ENCODE measurements at places on chromosomes 13 and 19.
A peak's percentile ranks its signal among the peaks of the same experiment; 100 is the strongest.

DNA sequence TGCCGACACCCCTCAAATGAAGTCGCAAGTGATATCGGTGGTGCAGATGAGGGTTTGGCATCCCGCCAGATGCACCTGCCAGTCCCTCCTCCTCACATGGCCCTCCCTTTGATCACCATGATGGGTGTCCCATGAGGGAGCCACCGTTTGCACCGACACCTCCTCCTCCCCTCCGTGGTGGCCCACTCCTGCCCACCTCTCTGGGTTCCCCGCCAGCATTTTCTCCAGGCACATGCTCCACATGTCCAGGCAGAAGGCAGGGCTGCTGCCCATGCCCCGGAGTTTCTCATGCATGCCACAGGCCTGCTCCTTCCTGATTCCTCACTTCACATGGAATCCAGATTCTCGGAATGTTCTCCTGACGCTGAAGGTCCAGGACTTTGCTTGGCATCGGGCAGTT lies 49.3 kb downstream of the COL4A2 start:
- DNase-seq = no peak

DNA sequence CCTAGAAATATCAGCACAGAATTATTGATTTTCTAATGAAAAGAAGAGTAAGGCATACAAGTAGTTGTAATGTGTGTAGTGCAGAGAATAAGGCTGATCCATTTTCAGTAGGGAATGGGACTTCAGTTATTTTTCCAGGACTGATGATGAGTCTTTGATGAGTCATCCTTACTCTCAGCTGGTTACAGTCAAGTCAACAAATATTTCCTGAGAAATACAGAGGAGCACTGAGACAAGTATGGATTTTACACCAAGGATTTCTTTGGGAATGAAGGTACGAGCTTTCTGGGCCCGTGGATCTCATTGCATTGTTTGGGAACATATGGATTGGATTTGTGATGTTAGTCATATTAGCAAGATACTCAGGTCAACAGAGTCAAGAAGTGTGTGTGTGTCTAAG lies 502.7 kb downstream of the FGF9 start:
- no peak for DNase-seq

DNA sequence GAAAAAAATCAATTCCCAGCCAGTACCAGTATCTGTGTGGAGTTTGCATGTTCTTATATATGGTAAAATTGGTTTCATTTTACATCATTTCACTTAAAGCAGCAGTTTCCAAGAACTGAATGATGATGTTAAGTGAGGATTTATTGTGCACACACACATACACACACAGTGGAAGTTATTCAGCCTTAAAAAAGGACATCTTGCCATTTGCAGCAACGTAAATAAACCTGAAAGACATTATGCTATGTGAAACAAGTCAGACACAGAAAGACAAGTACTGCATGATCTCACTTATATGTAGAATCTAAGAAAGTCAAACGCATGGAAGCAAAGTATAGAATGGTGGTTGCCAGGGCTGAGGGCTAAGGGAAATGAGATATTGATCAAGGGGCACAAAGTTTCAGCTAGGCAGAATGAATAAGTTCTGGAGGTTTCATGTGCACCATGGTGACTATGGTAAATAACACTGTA lies 5.3 kb downstream of the SIGLECL1 start:
- no peak for DNase-seq

GRCh38 chr19:8335343-8336071 lies 7.6 kb downstream of the KANK3 start:
- DNase-seq = no peak

GRCh38 chr19:9914315-9915207 lies 21.8 kb downstream of the OLFM2 start:
- DNase-seq = no peak

DNA sequence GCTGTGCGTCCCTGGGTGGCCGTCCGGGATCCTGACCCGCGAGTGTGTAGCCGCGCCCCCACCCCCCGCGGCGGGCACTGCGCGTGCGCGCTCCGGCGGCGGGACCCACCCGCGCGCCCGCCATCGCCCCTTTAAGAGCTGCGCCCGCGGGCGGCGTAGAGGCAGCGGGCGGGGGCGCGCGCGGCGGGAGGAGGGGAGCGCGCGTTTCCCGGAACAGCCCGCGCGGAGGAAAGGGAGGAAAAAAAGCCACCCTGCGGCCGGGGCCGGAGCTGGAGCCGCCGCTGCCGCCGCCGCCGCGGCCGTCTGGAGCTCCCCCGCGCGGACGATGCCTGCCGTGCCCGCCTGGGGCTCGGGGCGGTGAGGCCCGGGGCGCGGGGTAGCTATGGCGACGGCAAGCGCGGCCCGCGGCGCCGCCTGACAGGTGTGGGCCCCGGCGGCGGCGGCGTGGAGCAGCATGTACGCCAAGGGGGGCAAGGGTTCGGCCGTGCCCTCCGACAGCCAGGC lies at the start of gene SSBP4:
Gene SSBP4 (plus strand): TSS at position 204 of the 504 bp plus-strand sequence. CDS start 251 bp downstream, at position 455.
- no peak for DNase-seq

DNA sequence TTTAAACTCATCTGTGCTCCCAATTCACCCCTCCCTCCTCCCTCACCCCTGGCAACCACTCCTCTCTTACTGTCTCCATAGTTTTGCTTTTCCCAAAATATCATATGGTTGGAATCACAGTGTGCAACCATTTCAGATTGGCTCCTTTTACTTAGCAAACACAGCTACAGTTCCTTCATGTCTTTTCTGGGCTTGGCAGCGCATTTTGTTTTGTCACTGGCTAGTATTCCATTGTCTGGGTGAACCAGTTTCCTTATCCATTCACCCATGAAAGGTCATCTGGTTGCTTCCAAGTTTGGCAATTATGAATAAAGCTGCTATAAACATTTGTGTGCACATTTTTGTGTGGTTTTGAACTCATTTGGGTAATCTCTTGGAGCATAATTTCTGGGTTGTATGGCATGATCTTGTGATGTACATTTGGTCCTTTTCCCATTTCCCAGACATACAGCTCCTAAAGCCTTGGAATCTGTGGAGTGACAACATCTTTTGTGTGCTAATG lies 23.9 kb upstream of the GAS6 start:
- DNase-seq = no peak

GRCh38 chr13:21511849-21512248 lies 52.7 kb upstream of the ZDHHC20 start:
- DNase-seq = no peak

GRCh38 chr13:45950386-45951000 lies 98.9 kb upstream of the SIAH3 start:
- DNase-seq = no peak

GRCh38 chr19:12821761-12822160 lies 12.6 kb downstream of the RTBDN start:
- no peak for DNase-seq

- no peak for DNase-seq
These were observed 143.6 kb upstream of the SERP2 start for GRCh38 chr13:44230071-44230470.

- DNase-seq = no peak
These were observed 15.5 kb upstream of the OLFM4 start for GRCh38 chr13:53013113-53013512.

DNA sequence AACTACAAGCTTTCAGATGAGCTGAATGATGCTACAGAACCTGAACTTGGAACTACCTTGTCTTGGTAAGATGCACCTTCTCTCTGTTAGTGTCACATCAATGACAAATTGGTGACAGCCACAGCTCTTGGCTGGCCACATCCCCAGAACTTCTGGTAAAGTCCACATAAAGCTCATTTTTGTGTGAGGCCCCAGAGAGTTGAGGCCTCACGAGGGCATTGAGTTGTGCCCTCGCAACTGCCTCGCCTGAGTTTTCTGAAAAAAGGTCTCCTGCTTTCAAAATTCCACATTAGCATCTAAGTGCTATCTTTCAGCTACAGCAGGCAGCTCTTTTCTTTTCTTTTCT lies 42.6 kb downstream of the MRPL57 start:
- DNase-seq = no peak

DNA sequence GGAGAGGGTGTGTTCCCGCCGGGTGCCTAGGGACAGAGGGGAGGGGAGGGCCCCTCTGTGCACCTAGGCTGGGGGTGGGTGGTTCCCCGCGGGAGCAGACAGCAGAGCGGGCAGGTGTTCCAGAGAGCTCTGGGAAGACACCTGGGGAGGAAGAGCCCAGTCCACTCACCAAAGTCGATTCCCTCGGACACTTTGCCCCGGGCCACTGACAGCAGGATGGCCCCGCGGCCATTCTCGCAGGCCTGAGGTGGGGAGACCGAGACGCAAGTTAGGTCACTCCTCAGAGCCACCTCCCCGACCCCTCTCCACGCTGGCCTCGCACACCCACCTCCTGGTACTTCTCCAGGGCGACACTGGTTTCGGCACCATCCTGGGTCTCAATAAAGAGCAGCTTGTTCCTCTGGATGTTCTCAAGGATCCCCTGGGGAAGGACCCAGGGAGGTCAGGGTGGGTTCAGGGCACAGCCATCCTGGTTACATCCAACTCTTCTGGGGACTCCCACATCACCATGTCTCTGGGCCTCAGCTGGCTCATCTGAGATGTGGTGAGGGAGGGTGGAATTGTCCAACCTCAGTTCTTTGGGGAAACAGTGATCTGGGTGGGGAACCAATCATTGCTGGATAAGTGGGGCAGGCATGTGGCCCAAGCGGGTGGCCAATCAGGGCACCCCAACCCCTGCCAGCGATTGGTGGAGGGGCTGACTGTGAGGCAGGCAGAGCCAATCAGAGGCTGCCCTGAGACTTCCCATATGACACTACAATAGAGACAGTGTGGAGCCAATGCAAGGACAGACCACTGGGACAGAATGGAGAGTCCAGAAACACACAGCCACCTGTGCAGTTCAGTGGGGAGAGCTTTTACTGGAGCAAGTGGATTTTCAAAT lies 12.6 kb downstream of the KLC3 start:
- DNase-seq = no peak

DNA sequence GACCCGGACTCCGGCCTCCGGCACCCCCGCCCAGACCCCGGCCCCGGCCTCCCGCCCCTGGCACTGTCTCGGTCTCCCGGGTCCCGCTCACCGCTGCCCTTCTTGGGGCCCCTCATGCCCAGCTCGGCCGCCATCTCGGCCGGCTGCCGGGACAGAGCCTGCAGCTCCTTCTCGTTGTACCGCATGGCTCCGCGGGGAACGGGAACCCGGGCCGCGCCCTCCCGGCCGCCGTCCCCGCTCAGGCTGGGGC lies 140 bp downstream of the PLEKHJ1 start:
- DNase-seq = no peak

GRCh38 chr19:14375055-14375581 lies 6.1 kb upstream of the ADGRE5 start:
- no peak for DNase-seq

DNA sequence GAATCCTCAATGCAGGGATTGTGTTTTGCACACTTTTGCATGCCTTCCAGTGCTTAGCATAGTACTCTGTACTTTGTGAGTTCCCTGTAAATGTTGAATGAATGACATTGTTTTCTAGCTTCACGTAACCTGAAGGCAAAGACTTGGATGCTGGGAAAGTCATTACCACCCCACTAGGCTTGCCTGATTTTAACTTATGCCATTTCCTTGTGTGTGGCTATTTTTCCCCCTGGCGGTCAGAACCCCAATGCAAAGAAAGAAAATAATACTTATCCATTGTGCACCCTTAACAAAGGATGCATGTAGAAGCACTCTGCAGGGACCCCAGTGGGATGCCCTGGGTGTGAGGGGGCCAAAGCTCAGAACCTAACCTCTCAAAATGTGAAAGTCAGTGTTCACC lies 1.2 kb upstream of the ENOX1 start:
- DNase-seq = no peak

- peak; percentile 17 for DNase-seq
These were observed 24.7 kb upstream of the ADGRE1 start for GRCh38 chr19:6862673-6863078.

- no peak for DNase-seq
These were observed 298.6 kb downstream of the DCLK1 start for GRCh38 chr13:35832551-35832950.

GRCh38 chr13:35848336-35849255 lies 282.6 kb downstream of the DCLK1 start:
- no peak for DNase-seq

DNA sequence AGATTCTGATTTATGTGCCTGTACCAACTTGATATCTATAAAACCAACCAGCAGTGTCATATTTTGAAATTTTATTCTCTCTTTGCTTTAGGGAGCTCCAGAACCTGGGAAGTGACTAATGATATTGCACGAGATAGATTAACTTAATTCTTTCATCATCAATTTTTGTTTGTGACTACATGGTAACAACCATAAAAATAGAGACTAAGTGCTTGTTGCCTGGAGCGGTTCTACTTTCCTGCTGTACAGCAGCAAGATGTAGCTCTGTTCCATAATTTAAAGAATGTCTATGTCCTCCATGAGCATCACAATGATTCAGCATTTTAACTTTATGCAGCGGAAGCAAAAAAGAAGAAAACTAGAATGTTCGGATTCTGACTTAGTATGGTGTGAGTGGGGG lies 275.6 kb downstream of the KLF5 start:
- DNase-seq = no peak

GRCh38 chr13:41851351-41851750 lies 109.6 kb downstream of the VWA8 start:
- no peak for DNase-seq

DNA sequence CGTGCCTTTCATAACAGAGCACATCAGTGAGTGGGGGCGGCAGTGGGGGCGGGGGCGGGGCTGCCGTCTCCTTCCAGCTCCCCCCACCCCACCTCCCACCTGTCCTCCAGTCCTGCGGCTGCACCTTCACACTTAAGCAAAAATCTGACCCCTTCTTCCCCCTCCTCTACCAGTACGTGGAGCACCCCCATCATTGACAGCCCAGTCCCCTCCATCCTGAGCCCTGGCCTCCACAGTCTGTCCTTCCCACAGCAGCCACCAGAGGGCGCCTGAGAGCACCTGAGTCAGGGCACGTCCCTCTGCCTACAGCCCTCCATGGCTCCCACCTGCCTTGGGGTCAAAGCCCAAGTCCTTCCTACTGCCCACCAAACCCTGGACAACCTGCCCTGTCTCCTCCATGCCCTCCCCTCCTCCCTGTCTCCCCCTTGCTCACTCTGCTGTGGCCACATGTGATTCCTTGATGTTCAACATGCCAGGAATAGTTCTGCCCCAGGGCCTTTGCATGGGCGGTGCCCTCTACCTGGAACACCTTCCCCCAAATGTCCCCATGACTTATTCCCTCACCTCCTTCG lies 4.0 kb downstream of the EBI3 start:
- DNase-seq = no peak

DNA sequence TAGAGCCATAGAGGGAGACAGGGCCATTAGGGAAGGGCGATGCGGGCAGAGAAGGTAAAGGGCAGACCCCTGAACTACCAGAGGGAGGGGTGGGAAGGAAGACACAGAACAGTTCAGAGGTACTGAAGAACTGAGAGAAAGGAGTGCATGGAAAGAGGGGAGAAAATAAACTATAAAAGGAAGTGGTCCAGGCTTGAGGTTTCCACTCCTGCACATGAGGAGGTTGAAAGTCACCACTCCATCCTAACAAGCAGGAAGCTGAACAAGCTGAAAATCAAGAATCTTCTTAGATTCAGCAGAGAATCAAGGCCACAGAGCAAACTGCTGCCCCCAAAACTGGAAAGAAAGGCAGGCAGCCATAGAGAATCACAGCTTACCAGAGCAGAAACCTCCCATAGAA lies 45.1 kb downstream of the MIPEP start:
- no peak for DNase-seq

DNA sequence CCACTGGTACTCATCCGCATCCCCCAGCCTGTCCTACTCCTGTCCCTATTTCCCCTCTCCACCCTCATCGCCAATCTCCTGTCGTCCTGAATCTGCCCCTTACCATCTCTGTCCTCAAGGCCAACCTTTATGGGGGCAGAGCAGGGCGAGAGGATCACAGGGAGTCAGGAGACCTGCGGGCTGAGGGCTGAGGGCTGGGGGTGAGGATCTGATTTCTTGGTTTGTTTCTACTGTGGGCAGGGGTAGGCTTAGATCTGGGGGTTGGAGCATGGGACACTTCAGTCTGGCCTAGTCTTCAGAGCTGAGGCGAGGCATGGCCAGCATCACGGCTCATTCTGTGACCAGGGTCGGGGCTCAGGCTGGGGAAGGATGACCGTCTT lies 16.5 kb upstream of the ERCC1 start:
- no peak for DNase-seq
